ENCODE measurements at places on chromosomes 3 and 15. TPM values are rescaled to one million over a fixed set of nuclear protein-coding genes. Genes with fewer than 3 reads are reported as not detected.

DNA sequence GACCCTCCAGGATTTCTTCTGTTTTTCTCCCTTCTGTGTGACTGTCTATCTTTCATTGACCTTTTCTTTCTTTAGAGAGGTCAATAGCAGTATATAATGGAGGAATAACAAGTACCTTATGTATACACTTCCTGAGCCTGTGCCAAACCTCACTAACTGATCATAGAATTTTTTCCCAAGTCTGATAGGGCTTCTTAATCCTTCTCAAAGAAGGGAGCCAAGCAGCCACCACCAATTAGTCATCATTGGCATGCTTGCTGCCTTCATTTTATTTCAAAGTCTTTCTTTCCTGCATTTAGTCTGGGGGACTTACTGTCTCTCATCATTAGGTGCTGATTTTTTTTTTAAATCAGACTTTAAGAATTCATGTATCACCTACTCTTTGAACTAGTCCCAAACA lies 327.0 kb downstream of the FEZF2 start:
- DNase-seq, result peak; percentile 32
- H3K27me3 ChIP-seq, result no peaks in the 10 kb centered on the region
- H3K4me3 ChIP-seq, result no peak overlapping the region
- H3K36me3 ChIP-seq, result no peaks in the 10 kb centered on the region
- H3K27ac ChIP-seq, result no peak overlapping the region
- peaks cover 8% of the 10 kb centered on the region for H3K4me1 ChIP-seq

DNA sequence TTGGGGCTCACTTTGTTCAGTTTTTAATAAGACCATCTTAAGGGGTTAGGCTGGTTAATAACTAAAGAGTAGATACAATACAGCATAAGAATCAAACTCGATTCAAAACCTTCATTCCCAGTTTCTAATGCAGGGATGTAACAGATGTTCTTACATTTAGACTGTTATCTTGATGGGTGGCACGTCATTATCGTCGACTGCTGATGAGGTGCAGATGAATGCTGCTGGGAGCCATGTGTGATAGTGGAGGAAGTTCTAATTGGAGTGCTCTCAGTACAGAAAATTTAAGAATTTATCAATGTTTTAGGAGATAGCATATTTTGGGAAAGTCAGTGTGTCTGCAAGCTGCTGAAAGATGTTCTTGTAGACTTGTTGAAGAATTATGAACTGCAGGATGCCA lies 331.5 kb downstream of the PTPRG start:
- no peak overlapping the region for H3K27ac ChIP-seq
- H3K36me3 ChIP-seq, result peaks cover 12% of the 10 kb centered on the region
- no peak overlapping the region for H3K4me3 ChIP-seq
- peaks cover 22% of the 10 kb centered on the region for H3K4me1 ChIP-seq
- no peaks in the 10 kb centered on the region for H3K27me3 ChIP-seq

- DNase-seq, result no peak
- H3K27ac ChIP-seq, result no peak overlapping the region
- H3K4me3 ChIP-seq, result no peak overlapping the region
- peaks cover 29% of the 10 kb centered on the region for H3K4me1 ChIP-seq
- H3K27me3 ChIP-seq, result no peaks in the 10 kb centered on the region
Measured at GRCh38 chr3:140443806-140444205, 234.1 kb upstream of the TRIM42 start.

DNA sequence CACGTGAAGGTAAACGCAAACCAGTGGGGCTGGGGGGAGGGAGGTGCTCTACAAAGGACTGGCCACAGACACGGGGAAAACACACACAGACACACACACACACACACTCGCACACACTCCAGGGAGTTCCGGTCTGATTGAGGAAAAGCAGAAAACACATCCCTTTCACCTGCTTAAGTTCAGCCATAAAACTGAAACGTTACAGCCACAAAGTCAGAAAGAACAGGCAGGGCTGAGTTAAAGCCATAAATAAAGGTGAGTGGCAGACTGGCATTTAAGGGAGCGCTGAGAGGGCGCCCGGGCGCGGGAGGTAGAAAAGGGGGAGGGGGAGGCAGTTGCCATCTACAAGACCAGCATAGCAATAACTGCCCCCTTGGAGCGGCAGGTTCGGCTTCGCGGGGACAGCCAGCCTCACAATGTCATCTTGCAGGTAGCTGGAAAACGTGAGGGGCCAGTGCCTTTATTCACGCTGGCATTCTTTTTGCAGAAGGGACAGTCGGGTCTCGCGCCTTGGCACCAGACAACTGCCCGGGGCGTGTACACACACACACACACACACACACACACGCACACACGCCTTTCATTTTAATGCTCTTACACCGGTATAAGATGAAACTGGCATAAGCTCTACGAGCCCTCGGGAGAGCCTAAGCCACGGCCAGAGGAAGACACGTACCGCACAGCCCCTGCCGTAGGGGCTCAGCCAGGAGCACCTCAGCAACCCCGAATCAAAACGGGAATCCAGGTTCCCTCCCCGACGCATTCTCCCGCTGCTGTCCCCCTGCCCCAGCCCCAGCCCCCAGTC lies 866 bp downstream of the TNIK start:
- H3K36me3 ChIP-seq, result no peaks in the 10 kb centered on the region
- peak overlapping the region; percentile 86 for H3K27ac ChIP-seq
- peak; percentile 25 for DNase-seq
- peaks cover 20% of the 10 kb centered on the region for H3K4me1 ChIP-seq
- H3K27me3 ChIP-seq, result no peaks in the 10 kb centered on the region

- no peak for DNase-seq
- no peaks in the 10 kb centered on the region for H3K36me3 ChIP-seq
- no peak overlapping the region for H3K27ac ChIP-seq
- H3K27me3 ChIP-seq, result no peaks in the 10 kb centered on the region
- H3K4me1 ChIP-seq, result peaks cover 9% of the 10 kb centered on the region
- H3K4me3 ChIP-seq, result no peak overlapping the region
Measured at GRCh38 chr3:10889206-10889960, 73.4 kb downstream of the SLC6A11 start.

FAM81A gene
- 1.1 TPM for total RNA-seq

NFKBIZ gene
- 48.9 TPM for total RNA-seq
